ENCODE measurements at places on chromosomes 6 and 20.
A peak's percentile ranks its signal among the peaks of the same experiment; 100 is the strongest.

- DNase-seq: no peak
These were observed 32.8 kb upstream of the SSTR4 start for GRCh38 chr20:23002276-23002675.

- DNase-seq: no peak
These were observed 789.2 kb upstream of the SLC35B3 start for GRCh38 chr6:9224539-9224938.

DNA sequence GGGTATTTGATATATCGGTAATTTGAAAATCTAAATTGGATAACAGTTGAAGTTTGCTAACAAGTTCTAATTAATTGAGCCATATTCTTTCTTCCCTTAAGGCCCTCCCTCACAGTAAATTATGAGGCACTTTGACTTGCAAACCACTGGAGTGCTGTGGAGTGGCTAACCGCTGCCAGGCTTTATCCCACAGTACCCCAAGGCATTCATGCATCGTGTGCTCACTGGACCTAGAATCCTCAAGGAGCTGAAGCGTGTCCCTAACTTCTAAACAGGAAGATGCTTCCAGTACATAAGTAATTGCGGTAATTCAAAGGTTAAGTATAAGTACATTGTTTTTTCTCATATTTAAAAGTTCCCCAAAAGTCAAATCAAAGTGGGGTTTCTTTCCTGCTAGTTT lies 499.9 kb downstream of the TFAP2A start:
- no peak for DNase-seq

DNA sequence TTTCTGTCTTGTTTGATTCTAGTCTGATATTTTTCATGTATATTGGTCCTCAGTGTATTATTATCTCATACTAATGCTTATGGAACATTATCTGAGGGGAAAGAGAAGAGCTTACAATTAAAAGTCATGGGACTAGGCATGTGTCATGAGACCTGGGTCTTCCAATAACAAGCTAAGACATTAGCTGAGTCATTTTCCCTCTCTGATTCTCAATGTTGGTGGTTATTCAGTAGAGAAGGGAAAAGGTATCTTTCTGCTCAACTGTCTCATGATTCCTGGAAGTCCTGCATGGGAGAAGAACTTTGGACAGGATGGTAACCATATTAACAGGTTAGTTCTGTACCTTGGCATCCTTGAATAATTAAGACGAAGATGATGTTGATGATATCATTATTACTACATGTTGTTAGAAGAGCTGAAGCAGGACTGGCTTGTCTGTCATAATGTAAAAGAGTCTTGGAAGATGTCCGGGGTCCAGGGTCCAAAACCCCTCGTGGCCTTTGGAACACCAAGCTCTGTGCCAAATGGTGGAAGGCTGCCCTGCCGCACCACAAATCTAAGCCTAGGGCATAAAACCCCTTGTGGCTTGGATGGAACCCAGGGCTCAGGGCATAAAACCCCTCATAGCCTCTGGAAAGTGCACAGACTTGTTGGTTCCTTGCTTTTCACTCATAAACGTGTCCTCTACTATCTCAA lies 19.1 kb downstream of the TRIM38 start:
- DNase-seq: no peak

DNA sequence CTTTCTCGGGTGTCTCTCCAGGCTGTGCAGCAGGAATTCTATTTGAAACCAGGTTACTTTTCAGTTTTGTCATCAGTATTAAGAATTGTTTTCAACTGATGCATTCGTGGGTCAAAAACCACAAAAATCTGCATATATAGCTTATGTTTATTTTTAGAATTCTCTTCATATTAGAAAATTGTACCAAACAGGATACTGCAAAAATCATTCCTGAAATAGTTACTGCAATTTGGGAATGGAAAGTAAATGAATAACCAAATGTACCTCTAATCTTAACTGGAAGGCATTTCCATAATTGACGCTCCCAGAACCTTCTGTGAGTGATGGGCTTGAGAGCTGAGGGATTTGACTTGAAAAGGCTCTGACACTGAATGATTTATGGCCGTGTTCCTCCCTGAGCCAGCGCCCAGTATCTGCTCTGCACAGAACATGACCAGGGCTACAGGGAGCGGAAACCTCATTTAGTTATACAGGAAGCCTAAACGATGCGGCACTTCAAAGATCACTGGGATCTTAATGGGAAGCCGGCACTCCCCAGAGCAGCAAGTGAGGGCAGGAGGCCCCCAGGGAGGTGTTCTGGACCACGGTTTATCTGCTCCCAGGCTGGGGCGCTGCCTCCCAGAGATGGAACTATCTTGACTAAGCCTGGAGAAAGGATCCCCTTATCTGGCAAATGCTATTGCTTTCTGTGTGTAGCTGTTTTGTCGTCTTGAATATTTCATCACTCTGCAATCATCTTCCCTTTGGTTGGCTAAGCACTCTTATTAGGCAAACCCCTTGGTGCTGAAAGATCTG lies 446.0 kb downstream of the QKI start:
- DNase-seq: no peak

GRCh38 chr6:168088161-168089053 lies 9.4 kb upstream of the FRMD1 start:
- no peak for DNase-seq

DNA sequence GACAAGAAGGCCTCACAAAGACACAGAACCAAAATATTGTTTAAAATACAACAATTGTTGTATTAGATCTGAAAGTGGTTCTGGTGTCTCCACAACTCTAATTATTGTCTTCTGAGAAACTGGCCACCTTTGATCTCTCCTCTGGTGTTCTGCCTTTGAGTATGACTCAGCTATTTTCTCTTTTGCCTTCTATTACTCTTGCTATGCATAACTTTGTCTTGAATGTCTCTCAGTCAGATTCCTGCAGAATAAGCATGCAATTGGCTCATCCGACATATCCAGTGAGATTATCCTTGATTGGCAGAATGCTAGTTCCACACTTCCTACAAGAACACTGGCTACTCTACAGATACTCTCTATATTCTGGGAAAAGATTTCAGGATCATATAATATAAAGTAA lies 14.3 kb upstream of the EPM2A start:
- DNase-seq: no peak

- DNase-seq: no peak
These were observed 151.7 kb upstream of the HDDC2 start for GRCh38 chr6:125453516-125453915.

- DNase-seq: peak; percentile 40
These were observed 43.0 kb upstream of the CCR6 start for GRCh38 chr6:167079853-167080297.

DNA sequence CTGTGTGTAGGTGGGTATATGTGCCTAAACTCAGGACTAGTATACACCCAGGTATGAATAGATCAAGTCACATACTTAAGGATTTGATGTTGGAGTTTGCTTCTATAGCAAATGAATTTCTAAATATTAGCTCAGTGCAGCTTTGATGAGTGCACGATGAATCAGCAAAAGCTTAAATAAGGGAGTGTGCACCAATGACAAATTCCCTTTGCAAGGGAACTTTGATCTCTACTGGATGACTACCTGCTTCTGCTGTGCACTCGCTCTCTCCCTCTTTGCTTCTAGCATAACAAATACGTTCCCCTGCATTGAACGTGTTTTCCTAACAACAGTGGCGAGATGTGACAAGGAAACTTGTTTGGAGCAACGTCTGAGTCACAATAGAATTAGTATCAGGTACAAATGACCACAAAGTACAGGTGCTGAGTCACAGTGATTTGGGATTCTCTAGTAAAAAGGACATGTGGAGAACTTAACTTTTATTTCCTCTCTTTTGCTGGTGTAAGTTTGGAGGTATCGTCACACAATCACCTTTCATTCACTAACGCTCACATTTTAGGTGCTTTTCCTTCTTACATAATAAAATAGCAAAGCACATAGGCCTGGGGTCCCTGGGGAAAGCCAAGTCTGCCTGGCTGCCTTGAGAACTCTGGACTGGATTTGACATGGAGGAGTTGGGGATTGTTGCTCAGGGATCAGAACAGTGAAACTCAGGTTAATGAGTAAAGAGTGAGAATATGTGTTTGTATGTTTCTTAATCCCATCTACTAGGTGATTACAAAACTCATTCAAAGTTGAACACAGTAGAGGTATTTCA lies 49.7 kb downstream of the KLHL31 start:
- DNase-seq: no peak

DNA sequence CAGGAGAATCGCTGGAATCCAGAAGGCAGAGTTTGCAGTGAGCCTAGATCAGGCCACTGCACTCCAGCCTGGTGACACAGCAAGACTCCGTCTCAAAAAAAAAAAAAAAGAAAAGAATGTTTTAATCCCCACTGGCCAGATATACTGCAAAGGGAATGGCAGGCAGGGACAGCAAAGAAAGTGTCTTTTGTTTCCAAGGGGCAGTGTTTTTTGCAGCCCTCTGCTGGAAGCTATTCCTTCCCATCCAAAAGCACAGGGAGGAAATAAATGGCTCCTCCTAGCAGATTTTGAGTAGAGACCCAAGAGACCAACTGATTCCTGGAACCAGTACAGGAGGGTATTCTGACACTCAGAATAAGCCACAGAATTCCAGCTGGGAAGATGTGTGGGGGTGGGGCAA lies 112.5 kb upstream of the STMND1 start:
- no peak for DNase-seq

DNA sequence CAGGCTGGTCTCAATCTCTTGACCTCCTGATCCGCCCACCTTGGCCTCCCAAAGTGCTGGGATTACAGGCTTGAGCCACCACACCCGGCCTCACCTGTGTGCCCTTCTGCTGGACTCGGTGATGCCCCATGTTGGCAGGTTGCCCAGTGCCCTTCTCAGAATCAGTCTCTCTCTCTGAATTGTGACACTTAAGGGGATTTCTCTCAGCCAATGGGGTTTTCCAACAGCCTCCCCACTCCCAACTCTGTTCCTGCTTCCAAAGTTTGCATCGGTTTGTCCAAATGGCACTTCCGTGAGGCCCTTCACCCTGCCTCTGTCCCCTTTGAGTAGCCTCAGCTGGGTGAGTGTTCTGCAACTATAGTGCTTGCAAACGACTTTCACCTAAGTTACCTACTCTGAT lies 3.1 kb upstream of the MRPS10 start:
- no peak for DNase-seq

DNA sequence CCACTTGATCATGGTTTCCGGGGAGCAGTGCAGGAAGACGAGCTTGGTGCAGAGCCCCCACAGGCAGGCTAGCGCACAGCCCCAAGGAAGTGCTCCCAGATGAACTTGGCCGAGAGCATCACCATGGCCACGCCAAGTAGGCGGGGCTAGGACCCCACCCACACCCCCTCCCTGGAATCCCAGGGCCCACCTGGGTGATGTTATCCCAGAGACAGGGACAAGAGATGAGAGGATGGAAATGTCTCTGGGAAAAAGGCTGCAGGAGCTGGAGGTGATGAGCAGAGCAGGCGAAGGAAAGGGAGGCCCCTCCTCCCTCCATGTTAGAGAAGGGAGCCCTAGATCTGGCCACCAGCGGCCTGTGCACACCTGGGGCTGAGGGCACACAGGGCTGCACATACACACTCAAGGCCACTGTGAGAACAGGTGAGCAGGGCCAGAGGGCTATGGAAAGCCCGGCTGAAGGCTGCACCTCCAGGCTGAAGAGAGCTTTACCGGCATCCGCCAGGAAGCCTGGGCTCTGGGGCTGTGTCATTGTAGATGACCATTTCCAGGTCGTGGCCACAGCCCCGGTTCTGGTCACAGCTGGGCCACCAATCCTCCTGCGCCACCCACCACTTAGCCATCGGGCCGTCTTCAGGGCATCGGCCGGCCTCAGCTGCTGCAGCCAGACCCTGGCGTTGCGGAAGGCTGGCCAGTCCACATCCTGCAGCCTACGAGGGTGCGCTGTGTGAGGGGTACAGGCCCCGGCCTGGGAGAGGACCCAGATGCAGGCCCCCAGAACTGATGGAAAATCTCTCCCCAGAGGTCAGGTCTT lies 24.9 kb downstream of the NPEPL1 start:
- DNase-seq: no peak

DNA sequence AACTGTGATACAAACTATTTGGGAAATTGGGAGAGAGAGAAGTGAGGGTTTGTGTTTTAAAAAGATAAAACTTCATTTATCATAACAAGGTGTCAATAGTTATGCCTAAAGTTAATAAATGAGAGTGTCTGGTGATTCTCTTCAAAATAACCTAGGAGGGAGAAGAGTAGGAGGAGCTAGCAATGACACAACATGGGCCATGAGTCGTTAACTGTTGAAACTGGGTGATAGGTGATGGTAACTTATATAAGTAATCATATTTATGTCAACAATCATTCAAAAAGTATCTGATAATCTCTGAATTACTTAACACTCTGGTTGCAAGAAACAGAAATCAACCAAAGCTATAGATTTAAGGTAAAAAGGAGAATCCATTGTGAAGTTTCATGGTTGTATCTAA lies 46.8 kb upstream of the INSM1 start:
- DNase-seq: no peak

DNA sequence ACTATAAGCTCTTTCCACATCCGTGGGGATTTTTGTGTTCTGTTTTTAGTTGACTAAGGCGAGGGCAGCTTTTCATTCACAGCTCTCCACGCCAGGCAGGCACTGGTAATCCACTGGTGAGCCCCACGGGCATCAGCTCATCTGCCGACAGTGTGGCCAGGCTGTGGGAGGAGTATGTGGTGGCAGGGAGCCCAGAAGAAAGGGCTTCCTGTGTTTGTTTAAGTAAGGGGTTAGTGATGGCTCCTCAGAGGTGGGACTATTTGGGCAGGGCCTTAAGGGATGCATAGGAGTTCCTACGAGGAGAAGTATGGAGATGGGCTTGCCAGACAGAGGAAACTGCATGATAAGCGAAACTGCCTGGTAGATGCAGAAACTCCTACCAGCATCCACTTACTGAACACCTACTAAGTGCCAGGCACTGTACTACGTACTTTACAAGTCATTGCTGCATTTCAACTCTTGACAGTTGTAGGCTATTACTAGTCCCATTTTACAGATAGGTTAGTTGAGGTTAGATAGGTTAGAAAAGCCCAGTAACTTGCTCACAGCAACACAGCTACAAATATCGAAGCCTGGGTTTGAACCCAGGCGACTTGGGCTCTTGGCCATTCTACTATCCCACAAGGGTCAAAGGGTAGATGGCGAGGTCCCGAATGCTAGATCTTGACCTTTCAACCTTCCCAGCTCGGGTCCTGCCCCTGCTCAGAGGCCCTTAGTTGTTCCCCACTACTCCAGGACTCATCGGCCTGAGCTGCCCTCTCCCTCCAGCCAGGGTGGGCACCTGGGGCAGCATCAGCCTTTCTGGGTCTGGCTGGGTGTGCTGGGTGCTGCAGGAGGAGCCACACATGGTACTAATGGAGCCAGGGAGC lies 55.1 kb downstream of the CEBPB start:
- DNase-seq: no peak

DNA sequence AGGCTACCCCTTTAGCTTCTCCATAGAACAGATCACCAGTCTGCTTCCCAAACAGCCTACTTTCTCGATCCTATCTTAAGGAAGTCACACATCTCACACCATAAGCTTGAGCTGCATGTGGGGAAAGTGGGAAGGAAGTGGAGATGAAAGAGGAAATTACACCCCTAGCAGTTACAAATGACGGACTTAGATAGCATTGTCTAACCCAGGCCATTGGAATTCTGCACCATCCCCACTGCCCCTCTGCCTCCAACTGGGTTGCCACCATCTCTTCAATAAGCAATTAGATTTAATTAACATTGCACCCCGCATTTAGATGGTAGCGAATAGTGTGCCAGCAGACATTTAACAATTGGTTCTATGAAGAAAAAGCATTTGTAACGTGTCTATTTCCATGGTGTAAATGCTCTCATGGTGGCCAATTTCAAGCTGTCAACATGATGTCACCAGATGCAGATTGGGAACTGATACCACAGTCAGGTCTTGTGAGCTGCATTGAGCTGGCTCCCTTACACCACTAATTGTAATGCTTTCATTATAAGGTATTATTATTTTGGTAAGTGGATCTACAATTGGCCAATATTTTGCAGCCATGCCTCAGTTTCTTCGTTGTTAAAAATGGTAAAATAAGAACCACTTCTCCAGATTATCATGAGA lies 124.7 kb downstream of the CD24 start:
- no peak for DNase-seq

- DNase-seq: no peak
These were observed 135.8 kb upstream of the PRSS16 start for GRCh38 chr6:27111743-27112142.
